ENCODE measurements at places on chromosomes 16 and 17. TPM values are rescaled to one million over a fixed set of nuclear protein-coding genes. Genes with fewer than 3 reads are reported as not detected.
A peak's percentile ranks its signal among the peaks of the same experiment; 100 is the strongest.

Gene MAPT
- total RNA-seq: 13.0 TPM

DNA sequence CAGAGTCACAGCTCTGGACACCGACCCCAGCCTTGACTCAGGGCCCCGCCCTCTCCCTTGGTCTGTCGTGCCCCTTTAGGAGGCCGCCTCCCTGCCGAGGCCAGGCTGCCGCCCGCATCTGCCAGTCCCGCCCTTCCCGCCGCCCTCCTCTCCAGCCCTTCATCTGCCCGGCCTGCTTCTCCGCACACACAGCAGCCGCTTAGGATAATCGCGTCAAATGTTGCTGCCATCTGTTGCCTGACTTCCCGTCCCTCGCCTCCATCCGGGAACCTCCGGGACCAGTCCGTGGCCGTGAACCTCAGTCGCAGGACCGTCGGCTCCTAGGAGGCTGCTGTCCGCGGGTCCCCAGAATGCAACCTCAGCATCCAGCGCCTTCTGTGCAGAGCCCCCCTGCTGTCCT lies 11.9 kb downstream of the GSE1 start:
- H3K27ac ChIP-seq: no peak overlapping the region
- no peak for DNase-seq
- H3K4me1 ChIP-seq: peaks cover 24% of the 10 kb centered on the region
- H3K27me3 ChIP-seq: peaks cover 40% of the 10 kb centered on the region

Gene GINS3
- 22.2 TPM for total RNA-seq

GRCh38 chr16:86994651-86995171 lies 322.5 kb downstream of the C16orf95 start:
- peaks cover 22% of the 10 kb centered on the region for H3K27me3 ChIP-seq
- H3K36me3 ChIP-seq: no peaks in the 10 kb centered on the region
- DNase-seq: no peak
- peaks cover 14% of the 10 kb centered on the region for H3K4me1 ChIP-seq
- no peak overlapping the region for H3K4me3 ChIP-seq
- no peak overlapping the region for H3K27ac ChIP-seq

Gene NOS2
- 0.91 TPM for total RNA-seq

- DNase-seq: no peak
- no peaks in the 10 kb centered on the region for H3K36me3 ChIP-seq
- peak overlapping the region; percentile 58 for H3K27ac ChIP-seq
- peak overlapping the region; percentile 97 for H3K4me3 ChIP-seq
- H3K4me1 ChIP-seq: peaks cover 40% of the 10 kb centered on the region
These were observed 823 bp downstream of the TNRC6C start for GRCh38 chr17:77959126-77959925.

- H3K4me3 ChIP-seq: peak overlapping the region; percentile 99
- H3K27ac ChIP-seq: peak overlapping the region; percentile 96
- DNase-seq: peak; percentile 49
- no peaks in the 10 kb centered on the region for H3K27me3 ChIP-seq
These were observed 688 bp downstream of the CRK start for GRCh38 chr17:1455291-1455796.

- no peaks in the 10 kb centered on the region for H3K27me3 ChIP-seq
- no peak overlapping the region for H3K27ac ChIP-seq
- no peak for DNase-seq
- H3K4me1 ChIP-seq: peaks cover 42% of the 10 kb centered on the region
These were observed 3.4 kb downstream of the LYRM1 start for GRCh38 chr16:20903899-20904506.

GRCh38 chr17:45783593-45784292 lies 377 bp upstream of the CRHR1 start:
- no peaks in the 10 kb centered on the region for H3K36me3 ChIP-seq
- H3K27me3 ChIP-seq: peaks cover 84% of the 10 kb centered on the region
- H3K4me3 ChIP-seq: peak overlapping the region; percentile 94
- DNase-seq: peak; percentile 52

- no peak overlapping the region for H3K4me3 ChIP-seq
- peak overlapping the region; percentile 21 for H3K27ac ChIP-seq
- no peak for DNase-seq
- no peaks in the 10 kb centered on the region for H3K27me3 ChIP-seq
These were observed 57.0 kb downstream of the HS3ST3A1 start for GRCh38 chr17:13544765-13545164.

Gene SLC16A13
- total RNA-seq: 12.2 TPM

GRCh38 chr16:2238838-2239675 lies 2.8 kb downstream of the DNASE1L2 start:
- no peaks in the 10 kb centered on the region for H3K4me1 ChIP-seq
- H3K4me3 ChIP-seq: peak overlapping the region; percentile 64
- peaks cover 40% of the 10 kb centered on the region for H3K27me3 ChIP-seq
- peaks cover 5% of the 10 kb centered on the region for H3K36me3 ChIP-seq
- DNase-seq: no peak
- H3K27ac ChIP-seq: no peak overlapping the region

DNA sequence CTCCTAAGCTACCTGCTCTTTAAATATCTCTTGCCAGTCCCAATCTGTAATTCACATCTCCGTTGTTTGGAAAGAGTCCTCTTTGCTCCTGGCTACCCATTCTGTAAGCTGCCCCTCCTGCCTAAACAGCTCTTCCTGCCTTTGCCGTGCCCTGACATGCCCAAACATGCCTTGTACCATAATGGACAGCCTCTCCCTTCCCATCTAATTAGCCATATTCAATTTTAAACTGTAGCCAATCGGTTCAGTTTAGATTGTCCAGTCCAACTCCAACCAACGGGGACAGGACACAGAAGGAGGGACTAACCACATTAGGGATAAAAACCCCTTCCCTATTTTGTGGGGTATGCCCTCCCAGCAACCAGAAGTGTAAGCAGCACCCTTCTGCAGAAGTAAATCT lies 30.6 kb upstream of the CLEC3A start:
- no peak overlapping the region for H3K4me3 ChIP-seq
- H3K36me3 ChIP-seq: peaks cover 3% of the 10 kb centered on the region
- peak overlapping the region; percentile 90 for H3K27ac ChIP-seq
- H3K4me1 ChIP-seq: peaks cover 19% of the 10 kb centered on the region

DNA sequence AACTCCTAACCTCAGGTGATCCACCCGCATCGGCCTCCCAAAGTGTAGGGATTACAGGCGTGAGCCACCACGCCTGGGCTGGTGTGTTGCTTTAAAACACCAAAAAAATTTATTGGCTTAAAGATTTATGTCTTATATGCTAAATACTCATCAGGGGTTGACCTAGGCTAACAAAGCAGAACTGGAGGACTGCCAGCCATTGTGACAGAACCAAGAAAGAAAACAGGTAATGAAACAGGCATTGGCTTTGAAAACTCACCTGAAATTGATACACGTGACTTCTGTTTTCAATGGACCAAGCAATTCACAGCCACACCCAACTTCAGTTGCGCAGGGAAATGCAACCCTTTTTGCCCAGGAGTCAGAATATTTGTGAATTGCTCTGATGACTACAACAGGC lies 4.9 kb upstream of the PHAF1 start:
- peaks cover 4% of the 10 kb centered on the region for H3K36me3 ChIP-seq
- H3K27ac ChIP-seq: peak overlapping the region; percentile 1
- H3K27me3 ChIP-seq: no peaks in the 10 kb centered on the region
- H3K4me3 ChIP-seq: no peak overlapping the region

DNA sequence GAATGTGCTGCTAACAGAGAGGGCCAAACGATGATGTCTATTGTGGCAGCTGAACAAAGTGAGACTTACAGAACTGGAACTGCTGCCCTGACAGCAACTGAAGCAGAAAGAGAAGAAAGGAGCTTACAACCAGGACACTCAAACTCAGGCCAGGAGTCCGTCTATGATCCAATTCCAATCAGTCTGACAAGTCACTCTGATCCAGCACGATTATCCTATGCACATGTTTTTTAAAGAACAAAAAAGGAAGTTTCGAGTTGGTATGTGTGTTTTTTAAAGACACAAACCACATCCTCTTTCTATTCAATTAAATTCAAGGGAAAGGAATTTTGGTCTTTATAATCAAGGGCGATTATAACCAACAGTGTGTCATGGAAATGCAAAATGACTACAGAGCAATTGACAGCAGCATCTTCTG lies 42.4 kb upstream of the MTMR4 start:
- H3K27ac ChIP-seq: no peak overlapping the region
- H3K4me3 ChIP-seq: no peak overlapping the region
- H3K36me3 ChIP-seq: no peaks in the 10 kb centered on the region
- no peak for DNase-seq
- peaks cover 6% of the 10 kb centered on the region for H3K27me3 ChIP-seq
- H3K4me1 ChIP-seq: peaks cover 8% of the 10 kb centered on the region

- no peaks in the 10 kb centered on the region for H3K27me3 ChIP-seq
- H3K4me3 ChIP-seq: peak overlapping the region; percentile 82
- H3K4me1 ChIP-seq: peaks cover 75% of the 10 kb centered on the region
- peak overlapping the region; percentile 83 for H3K27ac ChIP-seq
- DNase-seq: no peak
These were observed 101.8 kb downstream of the XYLT1 start for GRCh38 chr16:17368951-17369350.

DNA sequence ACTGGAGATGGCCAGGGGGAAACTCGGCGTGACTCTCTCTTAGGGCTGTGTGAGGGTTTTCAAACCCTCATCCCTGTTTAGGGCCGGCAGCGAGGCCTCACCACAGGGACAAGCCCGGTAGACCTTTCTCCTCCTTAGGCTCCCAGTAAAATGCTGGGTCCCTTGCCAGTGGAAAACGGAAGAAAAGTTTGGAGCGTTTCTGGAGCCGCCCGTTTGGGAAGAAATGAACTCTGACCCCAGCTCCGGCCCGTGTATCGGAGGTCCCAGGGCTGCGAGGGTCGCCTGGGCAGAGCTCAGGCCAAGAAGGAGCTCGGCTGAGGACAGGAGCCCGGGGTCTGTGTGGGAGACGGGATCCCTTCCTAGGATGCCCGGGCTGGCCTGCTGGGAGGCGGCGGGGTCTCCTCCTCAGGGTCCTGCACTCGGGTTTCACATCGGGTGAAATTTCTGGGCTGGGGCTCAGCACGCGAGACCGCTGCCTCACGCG lies 23.2 kb downstream of the ZNF213 start:
- peaks cover 53% of the 10 kb centered on the region for H3K27me3 ChIP-seq
- DNase-seq: peak; percentile 32
- H3K36me3 ChIP-seq: no peaks in the 10 kb centered on the region
- H3K27ac ChIP-seq: no peak overlapping the region
- peak overlapping the region; percentile 78 for H3K4me3 ChIP-seq
- H3K4me1 ChIP-seq: peaks cover 25% of the 10 kb centered on the region

- H3K27ac ChIP-seq: no peak overlapping the region
- H3K4me1 ChIP-seq: peaks cover 36% of the 10 kb centered on the region
- no peaks in the 10 kb centered on the region for H3K27me3 ChIP-seq
These were observed 13.4 kb downstream of the ITPRIPL2 start for GRCh38 chr16:19127205-19127604.

Gene GRIN2C
- 0.02 TPM for total RNA-seq

DNA sequence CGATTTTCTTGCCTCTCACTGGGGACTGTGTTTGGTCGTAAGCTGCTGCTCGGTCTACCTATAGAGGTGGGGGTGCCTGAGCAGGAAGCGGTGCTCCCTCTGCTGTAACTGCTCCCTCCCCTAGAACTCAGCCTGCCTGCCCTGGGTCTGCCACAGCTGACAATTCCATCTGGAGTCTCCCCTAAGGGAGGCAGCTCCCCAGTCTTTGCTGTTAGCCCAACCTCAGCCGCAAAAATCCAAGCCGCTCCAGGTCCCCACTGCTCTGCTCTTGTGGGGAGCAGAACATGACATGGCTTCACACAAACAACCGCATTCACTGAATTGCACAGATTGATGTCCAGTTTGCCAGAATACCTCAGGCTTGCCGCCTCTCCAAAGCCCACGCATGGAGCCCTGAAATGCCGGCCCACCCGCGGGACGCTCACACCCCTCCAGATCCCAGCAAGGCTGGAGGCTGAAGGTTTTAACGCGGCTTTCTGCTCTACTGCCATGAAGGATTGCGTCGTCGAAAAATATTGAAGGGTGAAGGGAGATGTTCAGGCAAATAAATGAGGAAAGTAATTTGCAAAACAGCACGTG lies 221.5 kb upstream of the FOXF1 start:
- peaks cover 99% of the 10 kb centered on the region for H3K27me3 ChIP-seq
- H3K4me1 ChIP-seq: no peaks in the 10 kb centered on the region
- no peak overlapping the region for H3K4me3 ChIP-seq
- no peaks in the 10 kb centered on the region for H3K36me3 ChIP-seq

Gene HOXB1
- total RNA-seq: 2.7 TPM

Gene MYL11
- total RNA-seq: not detected

- no peaks in the 10 kb centered on the region for H3K36me3 ChIP-seq
- peaks cover 15% of the 10 kb centered on the region for H3K27me3 ChIP-seq
- no peak overlapping the region for H3K27ac ChIP-seq
These were observed 81.4 kb upstream of the FOXF1 start for GRCh38 chr16:86428729-86429517.

DNA sequence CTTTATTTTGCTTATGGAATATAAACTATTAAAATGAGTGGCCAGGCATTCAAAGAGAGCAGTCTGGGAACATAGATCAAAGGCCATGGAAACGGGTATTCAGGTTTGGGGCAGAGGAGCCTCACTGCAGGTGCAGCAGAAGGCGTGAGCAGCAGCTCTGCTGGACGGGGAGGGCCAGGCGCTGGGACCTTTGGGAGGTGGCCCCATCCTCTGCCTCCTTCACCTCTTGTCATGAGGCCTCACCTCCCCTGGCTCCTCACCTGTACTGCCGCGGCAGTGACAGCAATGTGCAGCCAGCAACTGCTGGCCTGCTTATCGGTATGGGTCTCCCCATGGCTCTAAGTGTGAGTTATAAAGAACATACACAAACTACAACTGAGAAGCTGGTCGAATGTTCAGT lies 109.4 kb downstream of the CDK5R1 start:
- no peak overlapping the region for H3K27ac ChIP-seq
- no peaks in the 10 kb centered on the region for H3K4me1 ChIP-seq
- no peak for DNase-seq
- H3K36me3 ChIP-seq: no peaks in the 10 kb centered on the region
- no peaks in the 10 kb centered on the region for H3K27me3 ChIP-seq

GRCh38 chr17:73679476-73679875 lies 35.2 kb upstream of the SDK2 start:
- H3K4me1 ChIP-seq: peaks cover 10% of the 10 kb centered on the region
- H3K4me3 ChIP-seq: no peak overlapping the region
- peaks cover 17% of the 10 kb centered on the region for H3K27me3 ChIP-seq

GRCh38 chr17:861364-861763 lies 79.2 kb downstream of the MRM3 start:
- DNase-seq: no peak
- peaks cover 5% of the 10 kb centered on the region for H3K36me3 ChIP-seq
- H3K4me1 ChIP-seq: peaks cover 25% of the 10 kb centered on the region
- no peaks in the 10 kb centered on the region for H3K27me3 ChIP-seq
- H3K4me3 ChIP-seq: no peak overlapping the region

GRCh38 chr17:62809656-62810055 lies 1.5 kb upstream of the MARCHF10 start:
- peaks cover 5% of the 10 kb centered on the region for H3K36me3 ChIP-seq
- H3K27ac ChIP-seq: no peak overlapping the region
- DNase-seq: no peak
- H3K27me3 ChIP-seq: peaks cover 4% of the 10 kb centered on the region
- H3K4me1 ChIP-seq: peaks cover 24% of the 10 kb centered on the region

DNA sequence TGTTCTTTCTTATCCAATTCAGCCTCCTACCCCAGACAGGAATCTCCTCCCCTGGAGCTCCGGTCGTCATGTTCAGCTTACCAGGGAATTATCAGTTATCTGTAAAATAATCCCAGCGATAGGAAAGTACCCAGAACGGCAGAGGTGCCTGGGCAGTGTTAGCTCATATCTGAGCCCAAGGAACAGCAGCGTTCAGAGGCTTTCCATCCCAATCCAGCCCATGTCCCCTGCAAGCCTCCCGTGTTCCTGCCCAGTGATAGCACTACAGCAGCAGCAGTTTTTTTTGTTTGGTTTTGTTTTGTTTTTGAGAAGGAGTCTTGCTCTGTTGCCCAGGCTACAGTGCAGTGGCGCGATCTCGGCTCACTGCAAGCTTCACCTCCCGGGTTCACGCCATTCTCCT lies 158.2 kb downstream of the CMIP start:
- no peak overlapping the region for H3K27ac ChIP-seq
- no peaks in the 10 kb centered on the region for H3K27me3 ChIP-seq
- H3K4me1 ChIP-seq: peaks cover 45% of the 10 kb centered on the region
- H3K36me3 ChIP-seq: peaks cover 4% of the 10 kb centered on the region

Measured in neural crest cell (in vitro differentiated cells).